ENCODE measurements at places on chromosomes 3 and 15. TPM values are rescaled to one million over a fixed set of nuclear protein-coding genes. Genes with fewer than 3 reads are reported as not detected.

Gene LYZL4
- total RNA-seq = not detected

Gene MAPK6
- 20.0 TPM for total RNA-seq

Gene C3orf20
- total RNA-seq = 0.13 TPM

Gene TMEM62
- 7.8 TPM for total RNA-seq

Gene POC1A
- total RNA-seq = 2.1 TPM

Gene CTXND1
- total RNA-seq = 4.5 TPM

Gene AP3B2
- not detected for total RNA-seq

Gene ZNF660
- total RNA-seq = 0.30 TPM

Gene CD200
- total RNA-seq = 0.38 TPM

Gene SLC15A2
- total RNA-seq = 1.5 TPM

Gene SLC2A2
- 351 TPM for total RNA-seq
